ENCODE measurements at places on chromosomes 3 and 15.

DNA sequence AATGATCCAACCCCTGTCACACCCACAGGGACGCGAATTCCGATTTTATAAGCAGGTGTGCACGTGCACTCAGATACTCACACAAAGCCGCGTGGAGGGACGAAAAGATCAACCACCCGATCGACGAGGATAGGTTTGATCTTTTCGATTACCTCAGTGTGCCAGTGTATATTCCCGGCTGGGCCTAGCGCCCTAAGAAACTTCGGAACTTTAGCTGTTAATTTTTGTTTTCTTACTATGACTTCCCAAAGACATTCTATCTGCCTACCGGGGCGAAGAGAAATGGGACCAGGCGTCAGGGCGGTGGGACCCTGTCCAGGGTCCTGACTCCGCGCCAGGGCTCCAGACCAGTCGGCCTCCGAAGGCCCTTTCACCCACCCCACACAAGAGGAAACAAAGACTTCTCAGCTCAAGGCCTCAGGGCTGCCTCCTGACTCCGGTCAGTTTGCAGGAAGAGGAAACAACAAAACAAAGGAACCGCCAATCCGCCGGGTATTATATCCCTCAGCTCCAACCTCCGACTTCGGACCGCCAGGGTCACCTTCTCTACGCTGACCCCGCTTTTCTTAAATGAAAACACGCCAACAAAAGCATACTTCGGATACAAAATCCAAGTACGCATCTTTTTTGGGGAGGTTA lies 6.8 kb downstream of the ONECUT1 start:
- ATAC-seq: no peak

DNA sequence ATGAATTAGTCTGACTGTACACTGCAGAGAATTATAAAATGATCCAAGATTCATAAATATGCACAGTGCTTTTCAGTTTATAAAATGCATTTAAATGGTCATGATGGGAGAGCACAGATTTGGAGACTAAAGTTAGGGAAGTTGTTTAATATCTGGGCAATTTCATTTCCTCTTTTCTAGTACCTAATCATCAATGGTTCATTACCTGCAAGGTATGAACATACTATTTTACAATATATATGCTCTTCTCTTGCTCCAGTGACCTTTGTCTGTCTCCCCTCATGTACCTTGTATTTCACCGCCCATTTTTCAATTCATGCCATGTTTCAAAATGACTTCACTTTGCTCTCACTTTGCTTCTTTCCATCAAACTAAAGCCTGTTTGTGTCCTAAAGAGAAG lies 114.5 kb downstream of the SUCNR1 start:
- ATAC-seq: no peak

GRCh38 chr3:188343894-188344293 lies 189.9 kb downstream of the LPP start:
- no peak for ATAC-seq

DNA sequence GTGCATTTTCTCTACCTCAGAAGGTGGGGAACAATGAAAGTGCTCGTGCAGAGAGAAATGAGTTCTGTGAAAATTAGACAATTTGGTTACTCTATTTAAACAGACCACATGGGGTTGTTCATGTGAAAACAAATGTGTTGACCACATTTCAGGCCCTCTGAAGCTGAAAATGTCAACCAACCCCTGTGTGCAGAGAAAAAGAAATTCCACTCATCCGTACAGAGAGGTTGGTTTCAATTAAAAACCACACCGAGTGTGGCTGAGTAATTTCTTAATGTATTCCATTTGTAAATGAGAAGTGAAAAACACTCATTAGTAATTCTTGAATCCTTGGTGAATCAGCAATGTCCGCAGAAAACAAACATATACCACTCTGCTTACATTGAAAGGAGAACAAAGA lies 46.9 kb upstream of the SLC7A14 start:
- no peak for ATAC-seq

DNA sequence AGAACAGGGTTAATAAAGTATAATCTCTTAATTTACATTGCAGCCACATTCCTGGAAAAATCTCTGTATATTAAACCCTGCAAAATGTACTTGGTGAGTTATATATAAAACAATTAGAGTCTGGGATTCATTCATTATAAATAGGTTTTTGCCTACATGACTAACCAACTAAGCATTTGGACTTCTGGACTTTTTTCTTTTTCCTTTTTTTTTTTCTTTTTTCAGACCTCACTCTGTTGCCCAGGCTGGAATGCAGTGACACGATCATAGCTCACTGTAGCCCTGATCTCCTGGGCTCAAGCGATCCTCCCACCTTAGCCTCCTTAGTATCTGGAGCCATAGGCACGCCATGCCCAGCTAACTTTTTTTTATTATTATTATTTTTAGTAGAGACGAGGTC lies 4.5 kb downstream of the DNAJC13 start:
- peak; percentile 5 for ATAC-seq

GRCh38 chr3:52891164-52891563 lies 6.2 kb downstream of the STIMATE start:
- ATAC-seq: peak; percentile 11

DNA sequence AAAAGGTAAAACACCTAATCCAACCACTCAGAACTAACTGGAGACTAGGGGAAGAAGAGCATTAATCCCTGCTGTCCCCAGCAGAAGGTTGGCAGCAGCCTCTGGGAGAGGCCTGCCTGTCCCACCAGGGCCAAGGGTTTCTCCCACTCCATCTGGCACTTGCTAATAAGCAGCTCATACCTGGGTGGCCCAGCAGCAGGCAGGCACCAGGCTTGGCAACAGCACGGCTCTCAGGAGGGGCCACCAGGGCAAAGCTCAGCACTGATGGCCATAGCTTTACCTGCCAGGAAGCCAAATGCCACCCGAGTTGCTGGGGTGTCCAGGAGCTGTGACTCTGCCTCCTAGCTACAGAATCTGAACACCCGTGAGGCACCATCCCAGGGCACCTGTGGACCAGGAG lies 58.3 kb downstream of the BOC start:
- no peak for ATAC-seq

- ATAC-seq: no peak
Observed at GRCh38 chr3:58287354-58287753, 18.7 kb upstream of the RPP14 start.

DNA sequence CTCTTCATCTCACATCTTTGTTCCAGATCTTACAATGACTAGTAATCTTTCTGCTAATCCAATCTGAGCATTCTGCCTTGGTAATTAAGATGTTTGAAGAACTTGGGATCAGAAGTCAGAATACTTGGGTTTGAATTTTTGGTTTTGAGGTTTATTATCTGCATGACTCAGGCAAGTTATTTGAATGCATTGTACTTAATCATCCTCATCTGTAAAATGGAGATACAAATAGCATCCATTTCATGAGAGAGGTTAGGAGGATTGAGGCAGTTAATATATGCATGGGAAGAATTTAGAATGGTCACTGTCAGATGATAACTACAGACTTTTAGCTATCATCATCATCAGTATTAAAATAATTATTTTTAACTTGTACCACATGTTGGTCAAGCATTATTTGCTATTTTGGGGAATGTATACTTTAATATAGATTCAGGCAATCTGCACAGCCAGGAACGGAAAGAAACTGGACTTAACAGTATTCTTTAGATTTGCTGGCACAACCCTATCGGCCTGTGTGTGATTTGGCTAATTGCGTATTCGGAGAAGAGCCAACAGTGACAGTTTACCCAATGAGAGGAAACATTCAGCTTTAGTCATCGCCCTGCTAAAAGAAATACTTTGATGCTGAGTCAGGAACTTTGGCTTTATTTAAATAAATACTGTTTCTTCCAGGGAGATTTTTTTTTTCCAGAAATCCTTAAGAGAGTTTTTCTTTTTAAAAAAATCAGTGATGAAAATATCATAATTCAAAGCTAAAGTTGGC lies 600.0 kb downstream of the ROBO1 start:
- peak; percentile 95 for ATAC-seq

GRCh38 chr3:76582098-76582497 lies 457.8 kb upstream of the ROBO2 start:
- ATAC-seq: no peak

DNA sequence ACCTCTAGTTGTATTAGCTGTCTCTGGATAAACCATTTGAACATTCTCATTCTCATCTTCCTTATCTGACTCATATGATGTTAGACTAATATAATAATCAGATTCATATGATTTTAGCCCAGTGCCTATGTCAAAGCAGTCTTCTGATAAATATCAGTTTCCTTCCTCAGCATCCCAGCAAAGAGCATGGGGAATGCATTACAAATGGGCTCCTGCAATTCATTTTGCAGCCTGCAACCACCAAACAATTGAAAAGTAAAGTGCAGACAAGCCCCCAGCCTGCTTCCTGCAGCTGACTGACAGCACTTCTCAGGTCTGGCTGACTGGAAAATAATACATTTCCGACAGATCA lies 78.2 kb upstream of the STAC start:
- ATAC-seq: peak; percentile 91

DNA sequence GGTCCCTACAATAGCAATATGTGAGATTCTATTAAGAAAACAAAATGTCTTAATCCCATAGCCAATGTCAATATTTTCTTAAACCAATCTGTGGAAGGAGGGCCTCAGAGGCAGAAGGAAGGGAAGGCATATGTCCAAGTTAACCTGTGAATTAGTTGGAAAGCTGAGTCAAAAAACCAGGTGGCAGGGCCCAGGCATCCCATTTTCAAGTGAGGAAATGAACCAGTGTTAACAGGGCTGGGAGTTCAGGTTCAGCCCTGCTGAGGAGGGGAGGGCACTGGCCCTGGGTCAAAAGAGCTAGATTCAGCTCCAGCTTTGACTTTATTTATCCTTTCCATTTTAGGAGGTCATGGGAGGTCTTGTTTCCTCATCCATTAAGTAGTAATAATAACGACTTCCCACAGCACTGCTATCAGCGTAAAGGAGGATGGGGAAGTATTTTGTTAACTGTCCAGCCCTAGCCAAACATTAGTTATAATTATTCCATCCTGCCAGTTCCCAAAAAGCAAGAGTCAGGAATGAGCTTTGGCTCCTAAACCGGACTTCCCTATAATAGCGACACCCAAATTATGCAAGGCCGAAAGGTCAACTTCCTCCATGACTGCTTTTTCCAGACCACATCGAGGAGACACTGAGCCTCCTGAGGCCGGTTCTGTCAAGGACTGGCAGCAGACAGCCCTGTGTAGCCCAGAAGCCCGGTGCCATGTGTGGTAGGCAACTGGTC lies 3.2 kb downstream of the MASP1 start:
- ATAC-seq: no peak

- peak; percentile 59 for ATAC-seq
Observed at GRCh38 chr3:49248840-49249227, 28.2 kb downstream of the C3orf62 start.

DNA sequence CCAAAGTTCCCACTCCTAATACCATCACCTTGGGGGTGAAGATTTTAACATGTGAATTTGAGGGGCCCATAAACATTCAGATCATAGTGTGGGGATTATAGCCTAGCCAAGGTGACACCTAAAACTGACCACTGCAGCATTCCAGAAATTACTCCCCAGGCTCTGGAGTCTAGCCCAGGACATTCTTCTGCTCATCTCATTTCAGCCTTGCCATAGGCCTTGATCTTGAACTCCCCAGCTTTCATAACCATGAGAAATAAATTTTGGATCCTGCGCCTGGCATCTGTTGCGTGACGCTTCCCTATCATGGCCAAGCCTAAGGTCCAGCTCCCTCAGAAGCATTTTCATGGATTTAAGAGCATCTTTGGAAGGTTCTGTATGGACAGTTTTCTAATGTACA lies 502.9 kb upstream of the THBS1 start:
- no peak for ATAC-seq

DNA sequence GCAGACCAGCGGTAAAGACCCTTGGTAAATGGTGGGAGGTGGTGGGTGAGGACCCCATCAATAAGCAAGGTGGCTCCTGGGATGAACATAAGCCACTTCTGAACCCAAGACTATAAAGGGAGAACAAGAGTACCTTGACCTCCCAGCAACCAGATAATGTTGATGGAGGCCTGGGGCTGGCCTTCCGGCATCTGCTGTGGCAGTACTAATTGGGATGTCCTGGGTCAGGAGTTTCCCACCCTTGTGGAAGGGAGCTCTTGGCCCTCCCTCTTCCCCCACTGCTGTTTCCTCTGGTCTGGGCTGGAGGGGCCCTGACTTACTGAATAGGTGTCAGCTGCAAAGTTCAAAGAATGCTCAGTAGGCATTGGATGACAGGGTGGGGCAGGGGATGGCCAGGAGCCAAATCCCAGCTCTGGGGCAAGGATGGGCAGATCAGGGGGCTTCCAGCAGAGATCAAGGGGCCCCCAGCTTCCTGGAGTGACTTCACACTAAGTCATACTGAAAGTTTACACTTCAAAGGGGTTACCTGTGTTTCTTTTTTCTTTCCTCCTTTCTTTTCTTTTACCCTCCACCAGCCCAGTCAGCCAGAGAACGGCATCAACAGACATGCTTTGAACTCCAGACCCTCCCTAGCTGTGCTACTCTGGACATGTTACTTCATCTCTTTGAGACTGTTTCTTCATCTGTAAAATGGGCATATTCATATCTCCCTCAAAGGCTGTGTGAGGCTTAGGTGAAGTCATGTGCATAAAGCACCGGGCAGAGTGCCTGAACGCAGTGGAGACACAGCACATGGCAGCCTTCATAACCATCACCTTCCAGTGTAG lies 1.5 kb downstream of the RBP1 start:
- ATAC-seq: no peak

- no peak for ATAC-seq
Observed at GRCh38 chr3:187005827-187006481, 75.6 kb downstream of the ST6GAL1 start.

- ATAC-seq: peak; percentile 19
Observed at GRCh38 chr3:14411988-14412387, 9.6 kb downstream of the SLC6A6 start.

DNA sequence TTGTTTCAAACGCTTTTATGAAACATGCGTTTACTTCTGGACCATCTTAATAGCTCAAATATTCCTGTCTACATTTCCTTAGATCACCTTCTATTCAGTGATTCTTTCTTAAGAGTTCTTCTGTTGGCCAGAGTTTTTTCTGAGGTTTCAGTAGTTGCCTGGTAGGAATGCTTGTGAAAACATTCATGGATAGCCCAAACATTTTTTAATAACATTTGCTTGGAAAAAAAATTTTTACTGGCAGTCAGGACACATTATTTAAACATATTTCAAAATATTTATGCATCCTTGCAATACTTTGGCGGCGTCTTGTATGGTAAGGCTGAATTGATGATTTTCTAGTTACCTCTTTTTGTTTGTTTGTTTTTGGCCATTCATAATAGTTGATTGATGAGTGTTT lies 47.4 kb upstream of the ZBTB20 start:
- no peak for ATAC-seq

- ATAC-seq: no peak
Observed at GRCh38 chr3:127585163-127585812, 5.2 kb downstream of the TPRA1 start.
